Stimulated activated CD4-positive, alpha-beta T cell treated with anti-CD3 and anti-CD28 coated beads, Interleukin-15, amount 100 ng/mL, for 48 hours (primary cell): ENCODE measurements at places on chromosomes 7 and 10.

DNA sequence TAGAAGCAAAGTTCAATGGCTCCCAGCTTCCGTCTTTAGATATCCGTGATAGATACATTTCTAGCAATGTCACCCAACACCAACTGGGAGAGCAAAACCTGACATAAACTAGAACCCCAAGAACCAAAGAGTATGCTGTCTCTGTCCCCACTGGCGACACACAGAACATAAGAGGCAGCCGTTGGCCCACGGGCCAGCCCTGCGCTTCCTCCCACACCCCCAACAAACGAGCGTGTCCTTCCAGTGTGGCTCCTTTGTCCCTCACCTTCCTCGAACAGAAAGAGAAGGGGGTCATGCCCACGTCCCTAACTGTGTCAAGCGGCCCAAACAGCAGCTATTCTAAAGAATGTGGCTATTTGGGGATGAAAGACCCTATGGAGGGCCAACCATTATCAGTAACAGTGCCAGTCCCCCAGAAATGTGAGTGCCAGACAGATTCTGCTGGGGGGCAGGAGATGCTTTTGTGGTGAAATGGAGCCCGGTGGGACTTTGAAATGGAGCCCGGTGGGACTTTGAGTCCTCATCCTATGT lies 171.9 kb downstream of the USP6NL start:
- DNase-seq = no peak

DNA sequence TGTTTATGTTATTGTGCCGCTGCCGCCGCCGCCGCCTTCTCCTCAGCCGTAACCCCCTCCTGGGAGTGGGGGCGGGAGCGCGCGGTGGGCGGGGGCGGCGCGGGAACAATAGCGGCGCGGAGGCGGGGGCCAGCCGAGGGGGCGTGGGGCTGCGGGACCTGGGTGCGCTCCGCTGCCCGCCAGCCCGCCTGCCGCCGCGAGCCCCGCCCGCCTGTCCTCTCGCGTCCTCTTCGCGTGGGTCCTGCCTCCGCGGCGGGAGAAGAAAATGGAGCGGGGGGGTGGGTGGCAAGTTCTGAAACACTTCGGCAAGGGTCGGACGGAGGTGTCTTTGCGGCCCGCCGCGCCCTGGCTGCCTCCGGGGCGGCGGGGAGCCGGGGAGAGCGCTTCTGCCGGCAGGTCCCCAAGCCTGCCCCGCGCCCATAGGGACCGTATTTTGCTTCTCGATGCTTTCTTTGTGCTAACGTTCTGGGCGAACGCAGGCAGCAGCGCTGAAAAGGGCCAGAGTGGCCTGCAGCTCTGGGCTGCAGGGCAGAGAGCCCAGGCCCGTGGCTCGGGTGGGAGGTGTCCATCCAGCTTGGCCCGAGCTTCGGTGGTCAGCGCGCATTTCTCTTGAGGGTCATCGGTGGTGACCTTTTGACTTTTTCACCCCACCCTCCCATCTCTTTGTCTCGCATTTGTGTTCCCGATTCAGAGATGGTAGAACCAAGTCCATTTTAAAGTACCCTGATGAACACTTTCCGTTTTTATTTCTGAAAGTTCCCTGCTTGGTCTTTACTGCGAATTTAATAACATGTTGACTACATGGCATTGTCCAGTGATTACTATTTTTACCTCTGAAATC lies 613 bp downstream of the MAPK8 start:
- DNase-seq = no peak

DNA sequence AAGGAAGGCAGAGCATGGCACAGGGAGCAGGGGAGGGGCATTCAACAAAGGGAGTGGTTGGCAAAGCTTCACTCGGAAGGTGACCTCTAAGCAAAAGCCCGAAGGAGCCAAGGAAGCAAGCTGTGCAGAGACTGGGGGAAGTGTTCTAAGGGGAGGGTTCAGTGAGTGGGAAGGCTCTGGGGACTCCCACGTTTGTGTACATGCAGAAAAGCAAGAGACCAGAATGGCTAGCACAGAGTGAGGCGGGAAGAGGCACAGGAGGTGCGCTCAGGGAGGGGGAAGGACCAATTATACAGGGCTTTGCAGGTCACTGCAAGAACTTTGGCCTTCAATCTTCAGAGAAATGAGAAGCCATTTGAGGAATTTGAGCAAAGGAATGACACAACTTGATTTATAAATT lies 7.4 kb downstream of the ARHGAP21 start:
- DNase-seq = no peak

- DNase-seq = no peak
Observed at GRCh38 chr7:148733496-148733895, 34.8 kb downstream of the CUL1 start.

DNA sequence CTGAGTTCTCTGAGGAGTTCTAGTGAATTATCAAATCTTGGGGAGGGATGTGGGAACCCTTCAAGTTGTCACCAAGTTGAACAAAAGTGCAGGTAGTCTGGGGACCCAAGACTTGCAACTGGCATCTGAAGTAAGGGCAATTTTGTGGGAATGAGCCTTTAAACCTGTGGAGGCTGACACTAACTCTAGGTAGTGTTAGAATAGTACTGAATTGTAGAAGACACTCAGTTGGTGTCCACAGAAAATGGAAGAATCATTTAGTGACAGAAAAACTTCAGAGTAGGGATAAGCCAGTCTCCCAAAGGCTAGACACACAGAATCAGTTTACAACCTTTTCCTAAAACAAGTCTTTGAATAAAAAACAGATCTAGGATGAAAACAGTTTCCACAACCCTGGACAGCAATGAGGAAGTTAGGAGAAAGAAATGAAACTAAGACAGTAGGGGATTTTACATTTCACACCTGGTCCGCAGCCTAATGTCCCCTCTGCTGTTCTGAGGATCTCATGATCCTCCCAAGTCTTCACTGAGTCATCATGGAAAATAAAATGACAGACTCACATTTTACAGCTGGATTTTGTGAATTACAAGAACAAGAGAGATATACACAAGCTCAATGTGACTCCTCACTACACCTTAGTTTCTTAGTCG lies 23.0 kb upstream of the ING3 start:
- no peak for DNase-seq

DNA sequence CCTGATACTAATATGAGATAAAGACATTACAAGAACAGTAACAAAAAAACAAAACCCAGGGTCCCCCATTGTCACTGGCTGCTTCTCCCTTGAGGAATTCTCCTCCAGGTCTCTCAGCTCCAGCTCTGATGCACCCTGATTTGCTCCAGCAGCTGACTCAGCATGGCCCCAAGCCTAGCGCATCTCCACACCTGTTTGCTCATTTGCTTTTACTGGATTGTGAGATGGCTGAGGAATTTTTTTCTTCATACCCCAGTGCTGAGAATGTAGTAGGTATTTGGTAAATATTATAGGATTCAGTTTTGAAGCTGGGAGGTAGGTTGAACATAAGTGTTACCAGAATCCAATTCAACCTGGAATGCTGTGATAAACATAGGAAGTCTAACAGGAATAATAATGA lies 171.9 kb downstream of the PKD1L1 start:
- no peak for DNase-seq

GRCh38 chr7:120273476-120273975 lies 551 bp downstream of the KCND2 start:
- DNase-seq = no peak

- DNase-seq = peak; percentile 63
Observed at GRCh38 chr7:35801392-35802101, 690 bp downstream of the SEPTIN7 start.

DNA sequence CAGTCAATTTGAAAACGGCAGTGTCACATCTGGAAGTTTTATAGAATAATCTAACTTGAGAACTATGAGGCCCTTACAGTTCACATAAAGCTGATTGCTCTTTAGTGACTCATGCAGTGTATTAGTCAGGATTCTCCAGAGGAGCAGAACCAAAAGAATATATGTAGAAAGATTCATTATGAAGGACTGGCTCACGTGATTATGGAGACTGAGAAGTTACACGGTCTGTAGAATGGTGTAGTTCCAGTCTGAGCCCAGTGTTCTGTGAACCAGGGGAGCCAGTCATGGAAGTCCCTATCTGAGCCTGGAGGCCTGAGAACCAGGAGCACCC lies 21.5 kb downstream of the RBM33 start:
- DNase-seq = no peak

DNA sequence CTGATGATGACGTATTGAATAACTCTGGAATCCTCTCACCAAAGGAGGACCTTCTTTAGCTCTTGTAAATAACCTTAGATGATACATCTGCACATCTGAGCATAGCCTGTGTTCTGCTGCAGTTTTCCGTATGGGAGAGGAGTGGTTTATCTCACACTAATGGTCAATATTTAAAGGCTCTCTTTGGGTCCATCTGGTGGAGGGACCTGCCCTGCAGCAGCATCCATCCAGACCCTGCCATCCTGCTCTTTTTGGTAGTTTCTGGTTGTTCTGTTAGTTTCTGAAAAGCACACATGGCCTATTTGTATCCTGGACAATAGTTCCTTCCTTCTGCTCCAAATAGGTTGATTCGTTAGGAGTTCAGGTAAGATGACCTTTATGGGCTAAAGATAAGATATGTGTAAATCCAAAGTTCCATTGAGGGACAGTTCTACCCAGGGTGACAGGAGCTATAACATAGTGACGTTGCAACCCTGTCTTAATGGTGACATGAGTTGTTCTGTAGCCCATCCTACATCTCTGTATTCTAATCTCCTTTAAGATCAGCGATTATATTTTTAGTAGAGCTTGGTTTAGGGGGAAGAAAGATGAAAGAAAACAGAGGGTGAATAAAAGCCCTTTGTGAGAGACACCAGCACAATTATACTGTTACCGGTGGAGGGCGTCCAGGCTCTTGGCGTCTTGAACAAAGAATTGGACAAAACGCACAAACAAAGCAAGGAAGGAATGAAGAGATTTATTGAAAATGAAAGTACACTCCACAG lies 60.0 kb upstream of the KLF14 start:
- no peak for DNase-seq

DNA sequence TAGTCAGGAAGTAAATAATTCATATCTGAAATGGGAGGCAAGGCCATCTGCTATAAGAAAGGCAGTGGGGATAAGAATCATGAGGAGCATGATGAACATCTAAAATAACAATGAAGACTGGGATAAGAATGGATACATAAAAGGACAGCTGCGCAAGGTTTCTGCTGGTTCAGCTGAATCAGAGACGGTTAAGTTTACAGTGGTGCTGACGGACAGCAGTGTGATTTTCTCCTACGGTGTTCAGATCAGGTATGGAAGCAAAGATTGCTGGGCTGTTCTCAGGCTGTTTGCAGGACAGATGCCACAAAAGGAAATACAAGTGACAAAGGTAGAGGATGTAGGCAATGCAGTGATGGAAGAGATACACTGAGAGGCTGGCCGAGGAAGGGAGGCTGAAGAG lies 8.4 kb downstream of the CYCS start:
- DNase-seq = no peak

DNA sequence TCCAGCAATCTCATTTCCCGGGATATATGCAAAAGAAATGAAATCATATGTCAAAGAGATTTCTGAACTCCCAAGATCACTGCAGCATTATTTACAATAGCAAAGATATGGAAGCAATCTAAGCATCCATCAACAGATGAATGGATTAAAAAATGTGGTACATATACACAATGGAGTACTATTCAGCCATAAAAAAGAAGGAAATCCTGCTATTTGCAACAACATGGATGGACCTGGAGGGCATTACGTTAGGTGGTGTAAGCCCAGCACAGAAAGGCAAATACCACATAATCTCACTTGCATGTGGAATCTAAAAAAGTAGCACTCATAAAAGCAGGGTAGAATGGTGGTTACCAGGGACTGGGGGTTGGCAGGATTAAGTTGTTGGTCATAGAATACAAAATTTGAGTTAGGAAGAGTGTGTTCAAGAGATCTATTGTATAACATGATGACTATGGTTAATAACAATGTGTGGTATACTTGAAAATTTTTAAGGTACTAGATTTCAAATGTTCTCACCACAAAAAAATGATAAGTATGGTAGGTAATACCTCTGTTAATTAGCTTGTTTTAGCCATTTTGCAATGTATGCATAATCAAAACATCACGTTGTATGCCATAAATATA lies 32.9 kb upstream of the EIF5AL1 start:
- DNase-seq = no peak

- no peak for DNase-seq
Observed at GRCh38 chr10:33869028-33869427, 534.6 kb upstream of the NRP1 start.

- DNase-seq = no peak
Observed at GRCh38 chr7:134988161-134988560, 1.9 kb downstream of the AGBL3 start.

GRCh38 chr7:76327610-76328009 lies 25.1 kb downstream of the HSPB1 start:
- no peak for DNase-seq

DNA sequence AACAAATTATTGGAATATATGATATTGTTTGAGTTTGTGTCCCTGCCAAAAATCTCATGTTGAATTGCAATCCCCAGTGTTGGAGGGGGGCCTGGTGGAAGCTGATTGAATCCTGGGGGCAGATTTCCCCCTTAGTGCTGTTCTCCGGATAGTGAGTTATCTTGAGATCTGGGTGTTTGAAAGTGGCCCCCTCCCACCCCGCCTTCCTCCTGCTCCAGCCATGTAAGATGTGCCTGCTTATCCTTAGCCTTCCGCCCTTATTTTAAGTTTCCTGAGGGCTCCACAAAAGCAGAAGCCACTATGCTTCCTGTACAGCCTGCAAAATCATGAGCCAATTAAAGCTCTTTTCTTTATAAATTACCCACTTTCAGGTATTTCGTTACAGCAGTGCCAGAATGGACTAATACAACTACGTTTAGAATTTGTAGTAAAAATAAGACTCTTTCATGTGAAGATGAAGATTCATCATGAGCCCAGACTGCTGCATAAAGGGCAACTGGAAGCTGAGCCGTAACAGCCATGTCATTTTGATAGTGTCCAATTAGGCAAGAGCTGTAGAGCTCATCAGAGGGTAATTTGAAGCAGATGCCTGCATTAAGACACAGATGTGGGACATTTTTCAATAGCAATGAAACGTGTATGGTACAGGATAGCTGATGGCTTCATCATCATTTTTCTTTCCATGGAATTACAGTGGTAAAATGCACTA lies 1007.2 kb downstream of the REEP3 start:
- DNase-seq = no peak

DNA sequence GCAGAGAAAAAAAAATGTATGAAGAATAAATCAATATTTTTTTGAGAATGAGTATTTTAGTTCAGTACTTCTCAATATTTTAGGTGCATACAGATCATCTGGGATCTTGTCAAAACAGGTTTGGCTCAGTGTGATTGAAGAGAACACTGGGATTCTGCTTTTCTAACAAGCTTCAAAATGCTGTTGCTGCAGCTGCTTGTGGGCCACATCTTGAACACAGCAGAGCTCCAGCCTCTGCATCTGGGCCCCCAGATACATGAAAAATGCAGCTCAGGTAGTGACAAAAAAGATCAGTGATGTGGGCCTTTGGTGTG lies 1177.1 kb upstream of the C7orf33 start:
- DNase-seq = no peak

DNA sequence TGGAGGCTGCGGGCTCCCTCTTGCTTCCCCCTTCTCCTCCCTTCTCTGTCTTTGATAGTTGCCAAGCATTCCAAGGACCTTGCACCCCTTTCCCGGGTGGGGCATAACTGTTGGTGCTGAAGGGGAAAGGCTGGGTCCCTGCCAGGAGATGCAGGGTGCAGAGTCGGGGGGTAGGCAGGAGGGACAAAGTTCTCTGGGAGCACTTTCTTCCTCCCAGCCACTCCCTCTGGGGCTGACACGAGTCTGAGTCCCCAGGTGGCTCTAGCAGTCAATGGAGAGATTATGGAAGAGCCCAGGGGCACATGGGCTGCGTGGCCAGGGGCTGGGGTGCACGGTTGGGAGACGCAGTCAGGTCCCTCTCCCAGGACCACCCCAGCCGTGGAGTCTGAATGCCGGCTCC lies 2.1 kb downstream of the CLDN15 start:
- no peak for DNase-seq
